ENCODE measurements at places on chromosomes 11 and 22.

DNA sequence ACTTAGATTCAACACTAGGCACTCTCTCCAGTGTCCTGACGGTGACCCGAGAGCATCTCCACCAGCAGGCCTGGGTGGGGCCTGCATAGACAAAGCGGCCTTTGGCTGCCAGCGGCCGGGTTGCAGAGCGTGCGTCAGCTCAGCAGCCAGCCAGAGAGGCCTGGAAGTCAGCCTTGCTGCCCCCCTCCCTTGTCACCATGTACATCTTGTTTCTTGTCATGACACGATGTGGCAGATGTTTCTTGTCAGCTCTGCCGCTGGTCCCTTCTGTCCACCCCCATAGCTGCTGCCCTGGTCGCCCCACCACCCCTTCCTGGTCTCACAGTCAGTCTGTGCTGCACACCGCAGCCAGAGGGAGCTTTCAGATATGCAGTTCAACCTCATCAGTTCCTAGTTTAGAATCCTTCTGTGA lies 33.1 kb upstream of the CBX7 start:
- DNase-seq, result no peak

GRCh38 chr22:43151251-43152002 lies at the start of gene TSPO:
Gene TSPO (plus strand): TSS chr22:43151559. CDS start chr22:43159239, 7,680 bp downstream.
- peak; percentile 48 for DNase-seq

DNA sequence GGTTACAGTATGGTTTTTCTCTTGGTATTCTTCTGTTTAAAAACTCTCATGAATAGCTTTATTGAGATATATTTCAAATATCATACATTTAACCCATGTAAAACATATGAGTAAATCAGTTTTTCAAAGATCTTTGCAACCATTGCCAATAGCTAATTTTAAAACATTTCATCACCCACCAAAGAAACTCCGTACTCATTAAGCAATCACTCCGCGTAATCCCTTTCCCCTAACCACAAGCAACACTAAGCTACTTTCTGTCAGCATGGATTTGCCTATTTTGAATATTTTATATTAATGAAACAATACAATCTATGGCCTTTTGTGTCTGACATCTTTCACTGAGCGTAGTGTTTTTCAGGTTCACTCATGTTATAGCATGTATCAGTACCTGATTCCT lies 697.9 kb upstream of the ANO5 start:
- DNase-seq, result no peak

GRCh38 chr22:45587638-45588505 lies 83.8 kb upstream of the ATXN10 start:
- no peak for DNase-seq

Data from ACHN (cell line).